ENCODE measurements at places on chromosomes 6 and 20. TPM values are rescaled to one million over a fixed set of nuclear protein-coding genes. Genes with fewer than 3 reads are reported as not detected.

The ARMC2 gene
- 0.71 TPM for total RNA-seq

The OR2J3 gene
- not detected for total RNA-seq

The HLA-DOA gene
- total RNA-seq, result not detected

The SLC17A5 gene
- total RNA-seq, result 12.5 TPM

The OTOR gene
- total RNA-seq, result not detected

The RAE1 gene
- 99.7 TPM for total RNA-seq

The PDE7B gene
- total RNA-seq, result not detected

The LMBRD1 gene
- total RNA-seq, result 16.4 TPM

The PRRT1 gene
- total RNA-seq, result not detected

The SLC35B2 gene
- total RNA-seq, result 89.9 TPM

The HLA-DRB1 gene
- total RNA-seq, result not detected

The EPHA7 gene
- not detected for total RNA-seq

The COL12A1 gene
- 233 TPM for total RNA-seq

The OPRM1 gene
- total RNA-seq, result not detected

The PGC gene
- not detected for total RNA-seq

The TAP1 gene
- 92.8 TPM for total RNA-seq

The LRRC73 gene
- not detected for total RNA-seq

The BTN1A1 gene
- total RNA-seq, result not detected

The B3GAT2 gene
- total RNA-seq, result not detected

The CRIP3 gene
- total RNA-seq, result not detected

The ATP6V1G2 gene
- 0.13 TPM for total RNA-seq

The SOD2 gene
- 102 TPM for total RNA-seq

The TRIM27 gene
- 61.4 TPM for total RNA-seq

The OPRL1 gene
- 0.16 TPM for total RNA-seq

The SFTA2 gene
- not detected for total RNA-seq

The TMC2 gene
- total RNA-seq, result not detected

The TXNDC5 gene
- 343 TPM for total RNA-seq

The CARMIL1 gene
- total RNA-seq, result 22.2 TPM

The TNXB gene
- total RNA-seq, result not detected

The CENPW gene
- total RNA-seq, result 114 TPM

The NHSL1 gene
- total RNA-seq, result 13.9 TPM

The HEY2 gene
- total RNA-seq, result not detected

The GJA10 gene
- not detected for total RNA-seq

The WASF1 gene
- total RNA-seq, result 18.6 TPM

The MAFB gene
- total RNA-seq, result not detected

The BCAS4 gene
- 4.6 TPM for total RNA-seq
